Left ventricle myocardium inferior (tissue), 1 donor: ENCODE measurements at places on chromosomes 3 and 15. TPM values are rescaled to one million over a fixed set of nuclear protein-coding genes. Genes with fewer than 3 reads are reported as not detected.

The SPINT1 gene
- total RNA-seq, result 0.55 TPM

GRCh38 chr15:79656151-79657000 lies 224.2 kb downstream of the MINAR1 start:
- DNase-seq, result no peak

DNA sequence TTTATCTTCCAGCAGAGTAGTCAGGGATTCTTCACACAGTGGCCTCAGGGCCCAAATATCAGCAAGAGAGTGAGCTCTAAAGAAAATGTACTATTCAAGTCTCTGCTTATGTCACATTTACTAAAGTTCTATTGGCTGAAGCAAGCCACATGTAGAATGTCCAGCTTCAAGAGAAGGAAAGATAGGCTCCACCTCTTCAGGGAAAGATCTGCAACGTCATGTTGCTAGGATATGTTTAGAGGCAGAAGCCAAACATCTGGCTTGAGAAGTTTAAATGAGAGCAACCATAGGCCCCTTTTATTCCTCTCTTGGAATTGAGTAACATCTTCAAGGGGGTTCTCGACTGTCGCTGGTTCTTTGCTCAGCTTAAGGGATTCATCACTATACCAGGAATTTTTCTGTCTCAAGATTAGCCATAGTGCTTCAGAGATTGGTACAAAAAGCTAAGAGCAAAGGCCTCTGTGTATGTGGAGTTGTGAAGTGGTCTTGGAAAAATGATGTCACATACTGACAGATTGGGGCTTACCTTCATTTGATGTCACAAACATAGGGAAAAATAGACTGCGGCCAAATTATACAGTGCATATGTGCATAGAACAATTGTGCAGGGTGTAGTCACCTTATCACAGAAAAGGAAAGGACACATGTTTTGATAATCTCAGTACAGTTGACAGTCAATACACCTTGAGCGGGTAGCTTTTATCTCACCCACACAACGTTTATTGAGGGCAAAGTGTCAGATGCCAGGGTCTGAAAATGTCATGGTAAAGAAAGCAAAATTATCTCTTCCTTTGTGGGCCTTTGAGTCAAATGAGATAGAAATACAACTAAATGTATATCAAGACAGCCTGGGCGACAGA lies 11.3 kb upstream of the THRB start:
- DNase-seq, result no peak

The UACA gene
- total RNA-seq, result 33.7 TPM
